GM13977 (cell line): ENCODE measurements at places on chromosomes 5 and 9.

- no peak for DNase-seq
These were observed 100.6 kb upstream of the NREP start for GRCh38 chr5:111857623-111858022.

DNA sequence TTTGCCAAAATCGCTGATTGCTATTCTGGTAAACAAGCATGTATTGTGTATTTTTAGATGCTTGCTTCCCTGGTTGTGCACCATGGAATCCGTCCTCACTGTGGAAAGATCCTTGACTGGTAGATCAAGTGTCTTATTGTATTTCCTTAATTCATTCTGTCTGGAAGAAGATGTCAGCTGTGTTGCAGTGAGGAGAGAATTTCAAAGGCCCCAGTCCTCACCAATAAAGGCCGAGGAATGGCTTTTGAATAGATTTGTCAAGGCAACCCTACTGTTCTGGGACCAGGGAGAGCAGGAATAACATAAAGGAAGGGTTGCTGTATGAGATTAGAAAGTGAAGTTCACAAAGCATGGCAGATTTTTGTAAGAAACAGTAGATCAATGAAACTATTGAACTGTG lies 36.2 kb upstream of the POU5F2 start:
- no peak for DNase-seq

GRCh38 chr9:76018761-76019160 lies 128.3 kb downstream of the PCSK5 start:
- no peak for DNase-seq

- DNase-seq = no peak
These were observed 122.3 kb upstream of the PITX1 start for GRCh38 chr5:135156337-135156714.
